Smooth muscle cell of bladder (primary cell): ENCODE measurements at places on chromosomes 6 and 20. TPM values are rescaled to one million over a fixed set of nuclear protein-coding genes. Genes with fewer than 3 reads are reported as not detected.

The LY6G6C gene
- total RNA-seq = not detected in 2 replicates

The LAMP5 gene
- total RNA-seq = under 0.01 and 0.09 TPM in 2 replicates

The OR11A1 gene
- not detected in 2 replicates for total RNA-seq

The TPBG gene
- 29.3 and 53.2 TPM in 2 replicates for total RNA-seq

The BPIFA1 gene
- not detected in 2 replicates for total RNA-seq

The PNPLA1 gene
- under 0.01 TPM in 1 of 2 replicates, not detected in the other for total RNA-seq

The ASIP gene
- not detected in 2 replicates for total RNA-seq

The BCAS4 gene
- 11.1 and 11.7 TPM in 2 replicates for total RNA-seq

The TUBB2B gene
- total RNA-seq = 1.3 and 2.4 TPM in 2 replicates

The BMP7 gene
- total RNA-seq = 0.28 TPM in 1 of 2 replicates, not detected in the other

The POM121L2 gene
- not detected in 2 replicates for total RNA-seq
